ENCODE measurements at places on chromosomes 3 and 15. TPM values are rescaled to one million over a fixed set of nuclear protein-coding genes. Genes with fewer than 3 reads are reported as not detected.

DNA sequence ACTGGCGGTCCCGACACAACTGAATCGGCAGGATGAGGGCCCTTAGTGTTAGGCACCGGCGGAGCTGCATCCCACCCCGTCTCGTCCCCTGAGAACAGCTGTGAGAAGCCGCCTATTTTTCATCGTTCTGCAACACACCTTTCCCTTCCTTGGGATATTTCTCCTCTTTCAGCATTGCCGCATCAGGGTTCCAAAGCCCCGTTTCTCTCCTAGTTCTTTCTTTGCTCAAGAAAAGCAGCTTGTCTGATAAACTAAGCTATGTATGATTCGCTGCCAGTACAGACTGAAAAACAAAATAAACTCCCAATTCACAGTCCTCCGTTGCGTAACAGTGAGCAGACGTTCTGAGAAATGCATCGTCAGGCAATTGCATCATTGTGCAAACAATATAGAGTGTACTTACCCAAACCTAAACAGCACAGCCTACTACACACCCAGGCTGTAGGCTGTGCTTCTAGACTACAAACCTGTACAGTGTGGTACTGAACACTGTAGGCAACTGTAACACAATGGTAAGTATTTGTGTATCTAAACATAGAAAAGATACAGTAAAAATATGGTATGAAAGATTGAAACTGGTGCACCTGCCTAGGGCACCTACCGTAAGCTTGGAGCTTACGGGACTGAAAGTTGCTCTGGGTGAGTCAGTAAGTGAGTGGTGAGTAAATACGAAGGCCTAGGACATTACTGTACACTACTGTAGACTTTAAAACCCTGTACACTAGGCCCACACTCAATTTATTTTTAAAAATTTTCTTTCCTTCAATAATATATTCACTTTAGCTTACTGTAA is 8.9 kb upstream of the ADAMTS17 start:
- DNase-seq = no peak

DNA sequence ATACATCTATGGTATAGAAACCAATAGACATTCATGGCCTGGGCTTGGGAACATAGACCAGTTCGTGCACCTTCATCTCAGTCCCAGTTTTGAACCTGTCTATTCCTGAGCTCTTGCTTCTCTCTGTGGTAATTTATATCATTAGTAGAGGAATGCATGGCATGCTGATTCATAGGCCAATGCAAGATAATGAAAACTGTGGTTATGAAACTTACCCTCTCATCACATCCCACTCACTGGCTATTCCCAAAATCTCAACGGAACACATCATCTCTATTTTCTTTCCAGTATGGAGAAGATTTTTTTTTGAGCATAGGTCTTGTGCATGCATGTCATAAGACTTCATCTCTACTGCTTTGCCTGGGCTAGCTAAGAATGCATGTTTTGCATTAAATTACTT is 18.7 kb upstream of the P2RY12 start:
- DNase-seq = no peak

The MKRN2OS gene
- total RNA-seq = 0.29 TPM

DNA sequence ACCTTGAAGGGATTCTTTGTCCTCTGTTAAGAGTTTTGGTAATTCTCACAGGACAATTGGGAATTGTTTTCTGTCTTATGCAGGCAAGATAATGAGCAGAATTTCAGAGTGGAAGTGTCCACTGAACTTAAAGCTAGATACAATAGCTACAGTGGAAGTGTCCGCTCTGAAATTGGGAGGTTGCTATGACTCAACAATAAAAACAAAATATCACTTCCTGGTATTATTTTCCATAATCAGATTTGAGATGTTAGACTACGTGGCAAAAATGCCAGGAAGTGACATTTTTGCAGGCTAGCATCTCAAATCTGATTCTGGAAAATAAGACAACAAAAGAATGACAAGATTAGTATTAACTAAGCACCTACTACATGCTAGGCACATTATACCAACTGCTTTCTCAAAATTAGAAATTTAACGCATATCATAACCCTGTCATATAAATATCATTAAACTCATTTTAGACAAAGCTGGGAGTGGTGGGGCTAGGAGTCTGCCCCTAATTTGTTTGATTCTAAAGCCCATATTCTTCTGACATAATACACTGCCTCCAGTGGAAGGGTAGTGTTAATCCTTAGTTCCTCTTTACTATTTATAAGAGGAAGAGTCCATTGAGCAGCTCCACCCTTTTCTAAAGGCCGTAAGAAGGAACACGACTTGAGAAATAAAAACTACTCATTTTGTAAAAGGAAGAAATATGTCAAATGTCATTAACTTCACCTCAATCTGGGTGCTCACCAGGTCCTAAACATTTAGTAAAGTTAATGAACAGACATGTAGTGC is 266.9 kb upstream of the STT3B start:
- no peak for DNase-seq

GRCh38 chr3:19394946-19395345 is 246.6 kb downstream of the KCNH8 start:
- DNase-seq = no peak

DNA sequence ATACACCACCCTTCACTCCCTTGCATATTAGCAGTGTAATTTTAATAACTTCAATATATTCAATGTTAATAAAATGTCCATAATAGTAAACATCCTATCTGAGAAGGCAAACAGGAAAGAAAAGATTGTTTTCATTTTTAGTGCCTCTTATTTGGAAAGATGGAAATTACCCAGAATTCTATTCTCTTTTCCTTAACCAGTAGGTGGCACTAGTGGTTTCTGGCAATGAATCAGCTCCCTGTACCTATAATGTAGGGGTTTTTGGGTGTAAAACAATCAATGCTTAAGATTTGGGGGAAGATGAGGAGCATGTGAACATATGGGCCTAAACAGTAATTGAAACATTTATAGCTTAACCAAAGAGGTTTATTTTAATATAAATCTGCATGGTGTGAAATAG is 5.7 kb upstream of the SEMA6D start:
- no peak for DNase-seq

The PARP9 gene
- 32.5 TPM for total RNA-seq

GRCh38 chr3:37054370-37054769 is 61.1 kb downstream of the MLH1 start:
- DNase-seq = no peak

- no peak for DNase-seq
These were observed 156.7 kb upstream of the MEF2A start for GRCh38 chr15:99409097-99409473.

The SLC22A14 gene
- 0.20 TPM for total RNA-seq

The ASB14 gene
- not detected for total RNA-seq

DNA sequence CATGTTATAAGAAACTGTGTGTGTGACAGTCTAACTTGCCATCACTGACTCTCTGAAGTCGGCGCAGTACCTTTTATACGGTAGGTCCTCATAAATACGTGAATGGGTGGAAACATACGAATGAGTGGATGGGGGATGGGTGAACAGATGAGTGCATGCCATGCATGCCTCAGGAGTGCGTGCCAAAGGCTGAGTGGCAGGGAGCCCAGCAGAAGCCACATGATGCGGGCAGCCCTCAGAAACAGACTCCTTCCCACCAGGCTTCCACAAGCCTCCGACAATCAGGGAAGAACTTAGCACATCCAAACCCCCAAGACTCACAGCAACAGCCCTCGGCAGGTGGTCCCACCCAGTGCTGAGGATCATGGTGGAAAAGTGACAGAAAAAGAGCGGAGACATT is 16.7 kb downstream of the HCN4 start:
- DNase-seq = no peak

DNA sequence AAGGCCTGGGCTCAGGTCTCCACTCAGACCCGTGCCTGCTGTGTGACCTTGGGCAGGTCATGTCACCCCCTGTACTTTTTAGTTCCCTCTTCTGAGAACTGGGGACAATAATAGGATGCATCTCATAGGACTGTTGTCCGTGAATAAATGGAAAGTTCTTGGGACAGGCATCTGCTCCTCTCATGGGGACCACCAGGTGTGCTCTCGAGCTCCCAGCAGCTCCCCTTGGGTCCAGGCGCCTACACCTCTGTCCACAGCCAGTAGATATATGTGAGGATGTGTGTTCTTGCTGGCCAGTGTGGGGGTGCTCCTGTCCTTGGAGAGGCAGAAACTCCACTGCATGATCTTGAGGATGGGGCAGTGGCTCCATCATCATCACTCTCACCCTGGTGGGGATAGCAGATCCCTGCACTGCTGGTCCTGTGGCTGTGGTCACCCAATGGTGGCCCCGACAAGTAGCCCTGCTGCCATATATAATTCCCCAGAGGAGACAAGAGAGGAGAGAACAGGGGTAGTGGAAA is 257.6 kb upstream of the TLE3 start:
- DNase-seq = peak; percentile 32

- no peak for DNase-seq
These were observed 314.2 kb downstream of the ZNF385D start for GRCh38 chr3:21436835-21437234.

DNA sequence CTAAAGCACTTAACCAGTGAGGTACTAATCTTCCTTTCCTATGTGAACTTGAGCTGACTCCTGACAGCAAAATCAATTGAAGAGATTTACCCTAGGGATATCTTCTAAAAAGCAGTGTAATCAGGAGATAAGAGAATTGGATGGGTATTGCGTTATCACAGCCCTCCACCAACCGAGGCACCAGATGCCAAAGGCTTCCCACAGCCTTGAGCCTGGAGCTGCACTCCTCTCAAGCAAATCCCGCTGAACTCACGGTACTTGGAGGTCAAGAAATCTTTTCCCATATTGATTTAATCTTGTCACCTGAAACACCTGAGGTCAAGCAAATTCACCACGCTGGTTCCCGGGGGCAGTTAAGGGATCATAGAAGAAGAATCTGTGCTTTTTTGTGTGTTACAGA is 346.8 kb downstream of the TBL1XR1 start:
- DNase-seq = no peak

GRCh38 chr3:176581589-176581988 is 615.7 kb downstream of the TBL1XR1 start:
- DNase-seq = no peak

- no peak for DNase-seq
These were observed 31.9 kb upstream of the IREB2 start for GRCh38 chr15:78406016-78406585.

The RTP3 gene
- not detected for total RNA-seq

The PLA2G4B gene
- total RNA-seq = 10.6 TPM

DNA sequence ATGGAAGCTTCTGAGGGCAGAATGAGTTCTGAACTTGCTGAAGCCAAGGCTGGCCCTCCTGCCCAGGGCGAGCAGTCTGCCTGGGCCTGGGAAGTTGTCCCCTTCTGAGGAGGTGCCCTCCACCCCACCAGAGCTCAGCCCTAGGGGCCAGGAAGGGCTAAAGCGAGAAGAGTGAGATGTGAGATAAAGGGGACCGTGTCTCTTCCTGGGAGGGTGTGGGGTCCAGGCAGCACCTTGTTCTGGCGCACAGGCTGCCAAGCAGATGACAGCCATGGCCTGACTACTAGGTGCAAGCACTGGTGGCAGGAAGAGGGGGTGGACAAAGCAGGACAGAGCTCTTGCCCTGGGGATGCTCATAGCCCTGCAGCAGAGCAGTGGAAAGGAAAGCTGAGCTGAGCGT is 3.7 kb downstream of the PAK6 start:
- DNase-seq = no peak

- DNase-seq = no peak
These were observed 30.3 kb downstream of the TCF12 start for GRCh38 chr15:56948764-56949101.
